Thoracic aorta (tissue), 2 donors: ENCODE measurements at places on chromosomes 7 and 10.

DNA sequence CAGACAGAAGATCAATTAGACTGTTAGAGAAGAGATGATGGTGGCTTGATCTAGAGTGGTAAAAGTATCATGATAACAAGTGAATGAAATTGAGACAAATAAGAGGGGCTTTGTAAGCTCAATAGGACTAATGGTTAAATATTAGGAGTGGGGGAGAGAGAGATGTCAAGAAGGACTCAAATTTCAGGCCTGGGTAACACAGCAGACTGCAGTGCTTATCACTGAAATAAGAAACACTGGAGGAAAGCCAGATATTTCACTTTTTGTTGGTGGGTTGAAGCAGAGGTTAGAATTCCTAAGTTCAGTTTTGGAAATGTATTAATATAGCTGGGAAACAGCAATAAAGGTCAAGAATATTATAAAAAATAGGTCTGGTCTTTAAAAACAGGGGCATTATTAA, 74.6 kb downstream of the ORC5 start:
- H3K27ac ChIP-seq, result no peak overlapping the region
- no peaks in the 10 kb centered on the region for H3K4me1 ChIP-seq
- no peak for DNase-seq

GRCh38 chr7:7857143-7857583, 111.4 kb upstream of the GLCCI1 start:
- no peaks in the 10 kb centered on the region for H3K4me1 ChIP-seq
- no peak overlapping the region for H3K27ac ChIP-seq
- no peaks in the 10 kb centered on the region for H3K36me3 ChIP-seq
- no peak for DNase-seq
- no peaks in the 10 kb centered on the region for H3K27me3 ChIP-seq

DNA sequence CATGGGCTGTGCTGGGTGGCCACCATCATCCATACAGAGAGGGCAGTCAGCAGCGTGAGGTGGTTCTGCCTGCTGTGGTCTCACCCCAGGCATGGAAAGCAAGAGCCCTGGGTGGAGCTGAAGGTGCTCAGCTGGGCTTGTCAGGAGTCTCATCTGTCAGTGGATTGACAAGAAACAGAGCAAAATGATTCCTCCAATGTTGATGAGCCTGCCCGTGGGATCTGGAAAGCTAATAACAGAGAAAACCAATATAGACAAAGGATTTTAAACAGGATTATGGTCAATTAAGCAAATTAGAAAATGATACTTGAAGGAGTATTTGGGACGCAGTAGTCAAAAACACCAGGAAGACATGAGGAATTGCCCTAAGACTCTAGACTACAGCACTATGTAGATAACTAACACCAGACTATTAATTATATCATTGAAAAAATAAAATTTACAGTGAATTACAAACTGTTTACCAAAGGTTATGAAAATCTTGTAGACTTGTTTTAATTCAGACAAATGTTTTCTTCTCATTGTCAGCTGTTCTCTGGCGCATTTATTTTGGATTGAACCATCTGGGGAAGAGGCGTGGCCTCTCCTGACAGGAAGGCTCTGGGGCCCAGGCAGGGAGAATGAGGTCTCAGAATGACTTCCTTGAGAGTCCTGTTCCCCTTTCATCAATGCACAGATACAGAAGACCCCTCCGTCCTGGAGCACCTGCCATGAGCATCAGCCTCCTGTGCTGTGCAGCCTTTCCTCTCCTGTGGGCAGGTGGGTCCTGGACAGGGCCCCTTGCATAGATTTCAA, 211.2 kb upstream of the PRSS58 start:
- no peak overlapping the region for H3K4me3 ChIP-seq
- no peak overlapping the region for H3K27ac ChIP-seq
- H3K36me3 ChIP-seq, result no peaks in the 10 kb centered on the region
- DNase-seq, result no peak
- no peaks in the 10 kb centered on the region for H3K4me1 ChIP-seq
- no peaks in the 10 kb centered on the region for H3K27me3 ChIP-seq

DNA sequence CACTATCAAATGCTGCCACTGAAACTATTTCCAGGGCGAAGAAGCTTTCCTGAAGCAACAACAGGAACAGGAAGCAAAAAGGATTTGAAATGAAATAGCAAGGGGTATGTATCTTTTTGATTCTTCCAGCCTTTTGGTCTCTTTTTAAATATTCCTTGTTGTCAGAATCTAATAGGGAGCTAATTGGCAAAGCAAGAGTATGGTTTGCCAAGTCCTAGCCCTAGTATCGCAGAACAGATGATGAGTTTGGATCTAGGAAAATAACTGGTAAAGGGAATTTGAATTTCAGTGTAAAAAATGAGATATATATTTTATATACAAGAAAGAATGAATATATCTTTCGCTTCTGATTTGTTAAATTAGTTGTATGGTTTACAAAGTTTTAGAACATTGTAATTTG, 252.5 kb downstream of the ANKRD7 start:
- DNase-seq, result no peak
- no peaks in the 10 kb centered on the region for H3K27me3 ChIP-seq
- H3K27ac ChIP-seq, result no peak overlapping the region
- H3K4me3 ChIP-seq, result no peak overlapping the region

DNA sequence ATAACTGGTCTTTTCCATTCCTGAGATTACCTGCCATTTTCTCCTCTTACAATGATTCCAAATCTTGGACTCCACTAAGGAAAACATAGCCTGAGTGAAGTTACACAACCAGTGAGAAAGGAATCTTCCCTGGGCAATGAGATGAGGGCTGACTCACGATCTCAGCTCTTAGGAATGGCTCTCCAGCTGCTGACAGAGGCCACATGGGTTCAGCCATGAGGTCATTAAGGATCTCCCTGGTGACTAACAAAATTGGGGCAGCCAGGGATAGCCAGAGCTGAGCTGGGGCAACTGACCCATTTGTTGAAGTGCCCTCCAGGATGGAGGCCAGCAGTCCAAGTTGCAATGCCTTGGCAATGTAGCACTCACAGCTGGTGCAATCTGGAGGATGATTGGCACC, 78.7 kb upstream of the MKLN1 start:
- DNase-seq, result peak; percentile 50
- no peak overlapping the region for H3K4me3 ChIP-seq
- H3K27ac ChIP-seq, result no peak overlapping the region
- no peaks in the 10 kb centered on the region for H3K27me3 ChIP-seq
- peaks cover 11% of the 10 kb centered on the region for H3K4me1 ChIP-seq
- H3K36me3 ChIP-seq, result no peaks in the 10 kb centered on the region

GRCh38 chr10:101304316-101304715, 49.6 kb upstream of the BTRC start:
- H3K36me3 ChIP-seq, result no peaks in the 10 kb centered on the region
- H3K4me1 ChIP-seq, result no peaks in the 10 kb centered on the region
- DNase-seq, result no peak

DNA sequence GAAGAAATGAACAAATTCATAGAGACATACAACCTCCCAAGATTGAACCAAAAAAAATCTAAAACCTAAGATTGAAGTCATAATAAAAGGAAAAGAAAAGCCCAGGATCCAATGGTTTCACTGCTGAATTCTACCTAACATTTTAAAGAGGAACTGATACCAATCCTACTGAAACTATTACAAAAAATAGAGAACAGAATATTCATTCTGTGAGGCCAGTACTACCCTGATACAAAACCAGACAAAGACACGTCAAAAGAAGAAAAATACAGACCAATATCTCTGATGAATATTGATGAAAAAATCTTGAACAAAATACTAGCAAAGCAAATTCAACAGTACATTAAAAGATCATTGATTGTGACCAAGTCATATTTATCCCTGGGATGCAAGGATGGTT, 128.5 kb upstream of the STEAP1 start:
- no peak for DNase-seq
- no peaks in the 10 kb centered on the region for H3K4me1 ChIP-seq
- H3K36me3 ChIP-seq, result no peaks in the 10 kb centered on the region
- H3K27me3 ChIP-seq, result no peaks in the 10 kb centered on the region

DNA sequence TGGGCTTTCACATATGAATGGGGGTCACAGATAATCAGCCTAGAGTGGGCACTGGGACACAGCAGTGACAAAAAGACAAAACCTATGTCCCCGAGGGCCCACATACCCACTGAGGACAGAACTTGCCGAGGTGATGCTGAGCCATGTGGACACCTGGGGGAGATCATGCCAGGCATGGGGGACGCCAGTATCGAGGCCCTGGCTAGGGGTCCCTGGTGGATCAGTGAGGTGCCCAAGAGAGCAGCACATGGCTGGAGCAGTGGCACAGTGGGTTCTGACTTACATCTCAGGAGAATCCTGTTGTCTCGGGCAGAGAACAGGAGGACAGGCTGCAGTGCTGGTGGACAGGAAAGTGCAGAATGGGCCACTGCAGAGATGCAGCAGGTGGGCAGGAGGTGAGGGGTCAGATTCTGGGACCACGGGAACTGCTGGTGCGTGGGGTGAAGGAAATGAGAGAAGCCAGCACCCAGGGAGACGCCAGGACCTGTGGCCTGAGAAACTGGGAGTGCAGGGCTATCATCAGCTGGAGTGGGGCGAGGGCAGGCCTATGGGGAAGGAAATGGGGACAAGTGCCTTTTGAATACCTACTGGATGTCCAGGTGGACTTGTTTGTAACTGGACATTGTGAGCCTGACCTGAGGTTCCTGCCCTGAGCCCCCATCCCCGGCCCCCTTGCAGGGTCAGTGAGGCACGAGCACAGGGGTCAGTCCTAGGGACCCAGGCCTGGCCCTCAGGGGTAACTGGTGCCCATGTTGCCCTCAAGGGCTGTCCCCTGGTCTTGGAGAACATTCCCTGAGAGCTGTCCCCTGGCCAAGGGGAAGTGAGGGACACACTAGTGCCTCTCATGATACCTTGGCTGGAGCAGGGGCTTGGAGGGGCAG, 91.2 kb upstream of the RET start:
- H3K27me3 ChIP-seq, result no peaks in the 10 kb centered on the region
- H3K27ac ChIP-seq, result no peak overlapping the region
- no peak for DNase-seq
- H3K4me1 ChIP-seq, result no peaks in the 10 kb centered on the region
- H3K4me3 ChIP-seq, result no peak overlapping the region

GRCh38 chr7:55965805-55966421, 1.5 kb downstream of the NIPSNAP2 start:
- no peaks in the 10 kb centered on the region for H3K36me3 ChIP-seq
- H3K4me3 ChIP-seq, result peak overlapping the region; percentile 91
- peak overlapping the region; percentile 7 for H3K27ac ChIP-seq
- H3K4me1 ChIP-seq, result peaks cover 2% of the 10 kb centered on the region

DNA sequence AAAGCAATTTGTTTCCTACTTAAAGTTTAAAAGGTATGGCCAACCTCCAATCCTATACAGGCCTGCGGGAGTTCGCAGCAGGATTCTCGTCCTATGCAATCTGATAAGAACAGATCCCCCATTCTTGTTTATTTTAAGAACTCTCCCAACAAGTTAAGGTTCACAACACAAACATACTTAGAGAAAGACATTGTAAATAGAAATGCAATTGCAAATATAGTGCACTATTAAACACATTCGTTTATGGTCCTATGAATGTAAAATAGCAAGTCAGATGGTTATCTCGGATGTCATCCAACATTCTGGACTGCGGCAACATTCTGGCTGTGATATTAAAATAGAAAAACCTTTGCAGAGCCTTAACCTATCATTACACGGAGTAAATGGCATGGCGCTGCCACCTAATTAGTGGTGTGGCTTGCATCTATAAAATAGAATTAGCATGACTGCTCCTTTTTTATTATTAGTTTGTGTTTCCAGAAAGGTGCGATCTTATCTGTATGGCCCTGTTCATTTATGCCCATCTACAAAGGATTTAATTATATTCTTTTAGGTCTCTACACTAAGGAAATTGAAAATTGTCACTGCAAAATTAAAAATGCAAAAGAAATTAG, 37.0 kb downstream of the BEND7 start:
- H3K4me3 ChIP-seq, result no peak overlapping the region
- no peak for DNase-seq
- H3K27ac ChIP-seq, result no peak overlapping the region

- no peaks in the 10 kb centered on the region for H3K27me3 ChIP-seq
- peaks cover 20% of the 10 kb centered on the region for H3K4me1 ChIP-seq
- DNase-seq, result no peak
- H3K27ac ChIP-seq, result peak overlapping the region; percentile 99
Measured at GRCh38 chr10:101695404-101695890, 477 bp upstream of the FBXW4 start.

- H3K27ac ChIP-seq, result no peak overlapping the region
- peaks cover 5% of the 10 kb centered on the region for H3K4me1 ChIP-seq
- no peak overlapping the region for H3K4me3 ChIP-seq
- no peaks in the 10 kb centered on the region for H3K27me3 ChIP-seq
- H3K36me3 ChIP-seq, result no peaks in the 10 kb centered on the region
Measured at GRCh38 chr10:61841338-61841875, 60.1 kb upstream of the ARID5B start.

DNA sequence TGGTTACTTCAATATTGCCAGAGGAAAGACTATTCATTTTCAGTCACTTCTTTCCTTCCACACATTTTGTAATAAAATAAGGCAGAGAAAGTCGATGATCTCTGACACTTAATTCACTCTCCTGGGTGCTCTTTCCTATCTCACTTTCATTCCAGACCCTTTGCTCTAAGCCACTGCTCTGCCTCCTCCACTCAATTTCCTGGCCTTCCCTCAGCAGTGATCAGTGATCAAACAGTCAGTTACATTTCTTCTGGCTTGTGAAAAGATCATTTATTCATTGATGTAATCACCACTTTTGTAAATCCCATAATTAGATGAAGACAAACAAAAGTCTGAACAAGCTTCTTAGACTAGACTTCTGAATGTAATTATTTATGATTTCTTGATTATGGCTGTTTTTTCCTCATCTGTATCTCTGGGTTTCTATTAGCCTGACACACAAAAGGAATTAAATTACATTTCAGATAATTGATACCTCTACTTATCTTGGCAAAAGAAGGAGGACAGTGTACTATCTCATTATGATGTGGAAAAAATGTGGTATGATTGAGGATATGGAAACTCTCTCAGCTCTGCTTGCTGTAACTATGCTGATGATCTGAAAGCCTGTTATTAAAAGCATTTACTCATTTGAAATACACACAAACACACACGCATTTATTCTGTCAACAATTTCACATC, 1102.3 kb downstream of the GRM8 start:
- no peaks in the 10 kb centered on the region for H3K27me3 ChIP-seq
- H3K4me1 ChIP-seq, result no peaks in the 10 kb centered on the region
- no peak for DNase-seq
- no peak overlapping the region for H3K27ac ChIP-seq
- no peak overlapping the region for H3K4me3 ChIP-seq
- no peaks in the 10 kb centered on the region for H3K36me3 ChIP-seq

GRCh38 chr10:83678850-83679249, 460.5 kb upstream of the GHITM start:
- no peak overlapping the region for H3K27ac ChIP-seq
- no peaks in the 10 kb centered on the region for H3K36me3 ChIP-seq
- no peaks in the 10 kb centered on the region for H3K27me3 ChIP-seq
- no peak overlapping the region for H3K4me3 ChIP-seq
- no peak for DNase-seq
- no peaks in the 10 kb centered on the region for H3K4me1 ChIP-seq

- no peaks in the 10 kb centered on the region for H3K4me1 ChIP-seq
- H3K4me3 ChIP-seq, result no peak overlapping the region
- H3K27me3 ChIP-seq, result no peaks in the 10 kb centered on the region
- no peak for DNase-seq
Measured at GRCh38 chr7:29292886-29293658, 98.5 kb downstream of the CHN2 start.
